ENCODE measurements at places on chromosomes 12 and 14.

DNA sequence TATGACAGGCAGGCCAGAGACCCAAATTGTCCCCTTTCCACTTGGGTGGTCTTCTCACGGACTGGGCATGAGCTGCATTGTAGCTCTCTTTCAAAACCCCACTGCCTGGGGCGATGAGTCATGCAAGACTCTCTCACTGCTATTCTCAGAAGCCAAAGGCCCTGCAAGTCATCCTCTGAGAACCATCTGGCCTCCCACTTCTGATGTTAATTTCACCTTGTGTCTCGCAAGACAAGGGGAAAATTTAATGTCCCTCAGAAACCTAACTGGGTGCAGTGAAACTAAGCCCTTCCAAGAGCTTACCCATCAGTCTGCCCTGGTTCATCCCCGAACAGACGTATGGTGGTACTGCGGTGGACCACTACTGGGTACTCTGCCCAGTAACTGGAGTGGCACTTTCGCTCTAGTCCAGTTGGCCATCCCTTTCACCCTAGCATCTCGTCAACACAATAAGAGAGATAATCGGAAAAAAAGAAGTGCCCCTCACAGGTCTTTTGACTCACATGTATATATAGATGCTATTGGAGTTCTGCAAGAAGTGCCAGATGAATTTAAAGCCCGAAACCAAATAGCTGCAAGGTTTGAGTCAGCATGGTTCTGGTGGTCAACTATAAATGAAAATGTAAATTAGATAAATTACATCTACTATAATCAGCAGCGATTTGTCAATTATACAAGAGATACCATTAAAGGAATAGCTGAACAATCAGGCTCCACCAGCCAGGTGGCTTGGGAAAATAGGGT is 31.3 kb upstream of the LALBA start:
- DNase-seq, result no peak

DNA sequence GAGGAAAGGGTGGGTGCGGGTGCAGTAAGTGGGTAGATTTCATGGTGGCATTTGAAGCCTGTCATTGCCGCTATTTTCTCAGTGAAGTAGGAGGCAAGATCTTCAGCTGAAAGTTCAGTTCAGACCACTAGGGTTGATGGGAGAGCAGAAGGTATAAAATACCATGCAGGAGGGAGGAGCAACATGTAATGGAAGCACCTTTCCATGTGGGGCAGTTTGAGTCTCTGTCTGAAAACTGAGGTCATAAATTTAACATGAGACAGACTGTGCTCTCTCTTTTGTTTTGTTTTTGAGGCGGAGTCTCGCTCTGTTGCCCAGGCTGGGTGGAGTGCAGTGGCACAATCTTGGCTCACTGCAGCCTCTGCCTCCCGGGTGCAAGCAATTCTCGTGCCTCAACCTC is 22.7 kb downstream of the LRRC74A start:
- DNase-seq, result no peak

- DNase-seq, result no peak
These were observed 19.4 kb downstream of the BDKRB1 start for GRCh38 chr14:96275177-96276112.

- no peak for DNase-seq
These were observed 73.9 kb downstream of the IRF2BPL start for GRCh38 chr14:76954394-76955190.

GRCh38 chr14:83850092-83850491 is 1679.9 kb upstream of the FLRT2 start:
- no peak for DNase-seq

DNA sequence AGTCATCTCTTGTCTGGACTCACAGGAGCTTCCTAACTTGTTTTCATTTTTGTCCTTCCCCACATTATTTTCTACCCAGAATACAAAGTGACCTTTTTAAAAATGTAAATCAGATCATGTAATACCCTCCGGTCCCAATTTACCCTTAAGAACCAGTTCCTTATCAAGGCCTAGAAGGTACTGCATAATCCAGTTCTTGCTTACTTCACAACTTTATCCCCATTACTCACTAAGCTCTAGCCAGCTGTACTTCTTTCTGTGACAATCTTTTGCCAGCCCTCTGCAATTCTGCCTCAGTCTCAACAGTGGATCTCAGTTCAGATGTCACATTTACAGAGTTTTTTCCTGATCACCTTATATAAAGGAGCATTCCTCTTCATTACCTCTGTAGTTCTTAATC is 11.6 kb downstream of the RAP1B start:
- no peak for DNase-seq

GRCh38 chr12:1053690-1054089 is 62.7 kb downstream of the ERC1 start:
- DNase-seq, result no peak

GRCh38 chr12:50949801-50950302 is 2.5 kb upstream of the HIGD1C start:
- no peak for DNase-seq

DNA sequence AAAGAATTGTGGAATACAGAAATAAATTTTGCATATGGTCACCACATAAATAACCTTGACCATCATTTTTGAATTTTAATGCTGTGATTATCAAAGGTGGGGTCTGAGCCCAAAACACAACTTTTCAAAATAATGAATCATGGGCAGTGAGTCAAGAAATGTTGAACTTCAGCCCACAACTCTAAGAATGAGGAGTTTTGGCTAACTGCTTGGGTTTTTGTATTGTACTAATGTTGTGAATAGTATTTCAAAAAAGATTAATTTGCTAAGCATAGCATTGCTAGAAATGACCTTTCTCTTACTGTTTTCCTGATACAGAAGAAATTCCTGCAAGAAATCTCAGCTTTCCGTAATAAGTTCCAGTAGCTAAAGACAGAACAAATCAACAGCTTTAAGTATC is 24.4 kb upstream of the YARS2 start:
- DNase-seq, result no peak
